ENCODE measurements at places on chromosomes 2 and 18. TPM values are rescaled to one million over a fixed set of nuclear protein-coding genes. Genes with fewer than 3 reads are reported as not detected.

GRCh38 chr2:165058476-165059265 is 103.3 kb upstream of the SLC38A11 start:
- no peak for DNase-seq

- DNase-seq = no peak
These were observed 453.3 kb upstream of the SALL3 start for GRCh38 chr18:78526275-78526674.

DNA sequence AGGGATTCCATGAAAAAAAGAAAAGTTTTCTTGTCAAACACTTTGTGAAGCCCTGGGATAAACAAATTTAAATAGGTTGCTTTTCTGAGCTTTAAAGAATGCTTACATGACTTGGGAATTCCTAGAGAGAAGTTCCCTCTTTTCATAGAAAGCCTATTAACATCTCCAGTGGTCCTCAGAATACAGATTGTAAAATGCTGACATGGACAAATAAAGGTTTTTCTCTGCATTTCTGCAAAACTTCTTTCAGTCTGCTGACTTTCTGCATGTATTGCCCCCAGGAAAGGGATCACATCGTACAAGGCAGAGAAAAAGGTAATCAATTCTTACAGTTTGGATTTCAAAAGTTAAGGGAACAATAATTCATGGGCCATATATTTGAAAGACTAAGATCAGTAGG is 20.6 kb downstream of the ZNF385B start:
- DNase-seq = no peak

DNA sequence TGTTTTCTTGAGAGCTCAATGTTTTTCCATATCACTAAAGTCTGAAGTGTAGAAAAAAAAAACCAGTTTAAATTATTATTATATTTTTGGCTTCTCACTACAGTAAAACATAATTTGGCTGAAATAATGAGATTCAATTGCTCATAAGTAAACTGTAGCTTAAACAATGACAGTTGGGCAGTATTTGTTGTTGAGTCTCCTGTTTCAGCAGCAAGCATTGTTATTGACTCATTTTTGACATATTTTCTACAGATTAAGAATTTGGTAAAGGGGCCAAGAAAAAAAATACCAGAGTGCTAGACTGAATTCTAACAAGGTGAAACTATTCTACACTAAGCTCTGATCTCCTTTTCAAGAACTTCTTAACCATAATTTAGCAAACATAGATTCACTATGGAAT is 2070.4 kb upstream of the CELF4 start:
- no peak for DNase-seq

DNA sequence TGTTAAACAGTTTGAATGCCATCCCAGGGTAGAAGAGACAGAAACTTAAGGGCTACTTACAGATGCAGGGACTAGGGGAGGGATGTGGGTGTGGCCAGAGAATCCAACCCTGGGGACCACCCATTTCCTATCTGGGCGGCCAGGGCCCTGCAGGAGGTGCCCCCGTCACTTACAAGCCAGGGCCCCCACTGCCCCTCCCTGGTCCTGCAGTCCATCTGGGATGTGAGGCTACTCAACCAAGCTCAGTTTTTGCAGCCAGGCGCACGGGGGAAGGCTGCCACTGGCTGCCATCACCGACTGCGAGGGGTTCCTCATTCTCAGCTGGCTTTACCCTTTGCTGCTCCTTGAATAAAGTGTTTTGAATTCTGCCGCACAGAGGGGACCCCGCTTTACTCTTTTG is 42.1 kb downstream of the RRM2 start:
- no peak for DNase-seq

GRCh38 chr18:74139888-74140287 is 7.7 kb downstream of the FBXO15 start:
- no peak for DNase-seq

- DNase-seq = peak; percentile 63
These were observed 868 bp downstream of the INO80D start for GRCh38 chr2:206084870-206085741.

DNA sequence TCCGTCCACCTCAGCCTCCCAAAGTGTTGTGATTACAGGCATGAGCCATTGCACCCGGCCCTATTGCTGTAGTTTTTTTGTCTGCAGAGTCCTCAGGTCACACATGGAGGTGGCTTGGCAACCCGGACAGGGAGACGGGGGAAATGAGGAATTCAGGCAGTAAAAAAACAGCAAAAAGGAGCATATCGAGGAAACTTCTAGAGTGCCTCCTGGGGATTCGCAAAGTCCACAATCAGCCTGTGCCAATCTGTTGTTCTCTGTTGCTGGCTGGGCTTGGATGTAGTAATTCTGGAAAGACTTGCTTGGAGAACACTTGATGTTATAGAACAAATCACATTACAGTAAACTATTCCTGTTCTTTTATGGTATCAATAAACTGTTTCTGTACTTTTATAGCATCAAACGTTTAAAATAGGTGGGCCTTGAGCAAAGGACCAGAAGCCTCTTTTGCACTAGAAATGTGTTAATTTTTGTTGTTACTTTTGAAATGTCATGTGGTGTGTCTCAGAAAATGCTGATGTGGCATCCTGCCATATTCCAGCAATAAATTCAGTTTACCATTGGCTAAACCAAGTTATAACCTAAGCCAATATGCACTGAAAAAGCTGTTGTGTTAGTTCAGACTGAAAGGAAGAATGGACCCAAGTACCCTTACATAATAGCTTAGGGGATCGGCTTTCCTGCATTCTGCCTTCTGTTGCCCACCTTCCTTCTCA is 14.4 kb downstream of the ELAC1 start:
- DNase-seq = no peak

DNA sequence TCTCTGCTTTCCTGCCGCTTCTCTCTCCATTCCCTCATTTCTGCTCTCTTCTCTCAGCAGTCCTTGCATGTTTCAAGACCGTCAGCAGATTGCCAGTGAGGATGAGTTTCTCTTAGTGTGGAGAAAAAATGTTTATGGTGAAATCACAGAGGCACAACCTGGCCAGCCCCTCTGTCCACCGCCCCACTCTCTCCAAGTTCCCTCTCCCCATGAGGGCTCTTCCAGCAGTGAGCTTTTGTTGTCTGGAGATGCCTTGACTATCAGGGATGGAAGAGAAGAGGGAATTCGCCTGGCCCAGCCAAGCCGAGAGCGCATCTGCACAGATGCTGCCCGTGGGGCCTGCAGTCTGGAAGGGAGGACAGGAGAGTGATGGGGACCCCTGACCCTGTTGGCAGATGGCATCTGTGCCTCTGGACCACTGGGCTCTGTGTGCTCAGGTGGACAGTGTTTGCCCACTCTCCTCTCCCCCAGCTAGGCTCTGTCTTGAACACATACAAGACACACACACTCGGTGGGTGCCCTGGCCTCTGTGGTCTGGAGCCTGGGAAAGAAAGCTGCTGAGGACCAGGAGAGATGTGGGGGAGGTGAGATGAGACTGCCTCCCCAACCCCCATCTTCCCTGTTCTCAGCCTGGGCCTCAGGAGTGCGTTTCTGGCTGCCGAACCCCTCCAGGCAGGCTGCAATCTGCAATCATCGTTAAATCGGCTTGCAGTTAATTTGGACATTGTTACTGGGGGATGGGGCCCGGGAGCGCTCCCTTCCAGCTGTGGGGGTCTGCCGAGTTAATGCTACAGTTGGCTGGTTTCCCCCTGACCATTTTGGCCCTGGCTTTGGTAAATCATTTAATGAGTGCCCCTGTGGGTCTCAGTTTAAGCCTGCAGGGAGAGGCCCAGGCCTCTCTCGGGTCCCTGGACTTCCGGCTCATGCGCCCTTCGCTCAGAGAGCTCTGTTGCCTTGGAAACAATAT is 4.5 kb downstream of the ITM2C start:
- DNase-seq = peak; percentile 76

GRCh38 chr2:190600293-190601103 is 48.4 kb upstream of the NAB1 start:
- DNase-seq = no peak

- DNase-seq = no peak
These were observed 701.9 kb upstream of the RAB6C start for GRCh38 chr2:129277585-129277981.

DNA sequence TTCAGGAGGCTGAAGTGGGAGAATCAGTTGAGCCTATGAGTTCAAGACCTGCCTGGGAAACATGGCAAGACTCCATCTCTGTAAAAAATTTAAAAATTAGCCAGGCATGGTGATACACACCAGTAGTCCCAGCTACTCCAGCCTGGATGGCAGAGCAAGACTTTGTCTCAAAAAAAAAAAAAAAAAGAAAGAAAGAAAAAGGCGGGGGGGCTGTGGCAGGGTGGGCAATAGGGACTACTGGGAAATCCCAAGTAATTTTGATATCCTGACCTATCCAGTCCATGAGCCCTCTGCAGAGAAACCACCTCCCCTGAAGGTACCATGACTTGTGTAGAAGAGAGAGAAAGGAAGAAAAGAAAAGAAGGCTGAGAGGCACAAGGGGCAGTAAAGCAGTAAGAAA is 45.3 kb downstream of the ALPK2 start:
- DNase-seq = no peak

DNA sequence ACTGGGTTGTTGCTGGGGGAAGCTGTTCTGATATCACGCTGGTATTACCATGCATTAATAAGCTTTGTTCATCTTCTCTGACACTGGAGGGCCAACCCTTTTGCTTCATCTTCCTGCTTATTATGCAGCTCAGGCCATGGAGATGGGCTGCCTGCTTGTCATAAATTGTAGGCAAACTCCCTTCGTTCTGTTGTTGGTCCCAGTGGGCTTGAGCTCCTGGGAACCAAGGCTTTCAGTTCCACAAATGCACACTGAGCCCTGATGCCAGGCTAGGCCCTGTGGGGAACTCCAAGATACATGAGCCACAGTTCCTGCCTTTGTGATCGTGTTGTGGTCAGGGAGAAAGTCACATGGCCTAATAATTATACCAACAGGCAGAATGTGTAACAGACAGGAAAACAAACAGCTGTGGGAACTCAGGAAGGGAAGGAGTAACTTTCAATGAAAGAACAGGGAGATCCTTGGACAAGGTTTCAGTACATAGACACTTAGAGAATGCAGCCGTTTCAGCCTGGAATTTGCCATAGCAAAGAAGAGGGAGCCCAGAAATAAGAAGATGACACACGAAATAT is 49.0 kb upstream of the BCL2L11 start:
- peak; percentile 43 for DNase-seq

GRCh38 chr2:16396171-16396570 is 269.5 kb downstream of the CYRIA start:
- DNase-seq = no peak

GRCh38 chr18:903701-904100 is 970 bp upstream of the ADCYAP1 start:
- peak; percentile 79 for DNase-seq

DNA sequence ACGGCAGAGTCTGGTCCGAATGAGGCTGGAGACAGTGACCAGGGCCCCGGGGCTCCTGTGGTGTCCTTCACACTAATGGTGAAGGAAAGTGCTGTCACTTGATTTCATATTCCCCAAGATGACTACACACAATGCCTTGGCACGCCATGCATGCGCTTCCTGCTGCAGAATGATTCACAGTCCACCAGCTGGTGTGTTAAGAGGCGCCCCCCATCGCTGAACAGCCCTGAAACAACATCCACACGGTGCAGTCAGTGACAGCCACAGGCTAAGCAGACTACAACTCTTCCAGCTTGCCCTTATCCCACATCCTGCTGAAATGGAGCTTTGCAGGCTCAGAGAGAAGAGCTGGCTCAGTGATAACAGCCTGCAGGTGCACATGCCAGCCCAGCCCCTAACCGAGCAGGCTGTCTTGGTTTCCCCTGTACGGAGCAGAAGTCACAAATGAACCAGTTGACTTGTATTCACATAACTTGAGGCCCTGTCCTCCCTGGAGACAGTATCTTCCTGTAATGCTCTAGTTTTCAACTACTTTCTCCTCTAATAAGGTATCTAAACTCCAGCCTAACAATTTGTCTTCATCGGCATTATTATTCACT is 24.3 kb upstream of the CDH20 start:
- no peak for DNase-seq

DNA sequence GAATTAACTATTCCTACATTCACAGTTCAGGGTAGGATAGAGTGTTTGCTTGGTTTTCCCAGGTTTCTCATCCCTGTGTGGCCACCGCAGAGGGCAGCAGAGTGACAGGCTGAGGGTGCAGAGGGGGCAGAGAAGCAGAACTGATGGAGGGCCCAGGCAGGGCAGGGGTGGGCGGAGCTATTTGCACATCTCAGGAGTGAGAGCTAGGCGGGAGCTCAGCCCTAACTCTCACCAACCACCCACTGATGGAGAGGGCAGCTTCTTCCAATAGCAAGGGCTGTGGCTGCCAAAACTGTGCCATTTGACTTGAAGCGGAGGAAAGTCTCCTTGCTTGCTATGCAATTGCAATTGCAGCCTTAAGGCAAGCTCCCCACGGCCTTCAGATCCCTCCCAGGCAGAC is 12.0 kb upstream of the DARS1 start:
- DNase-seq = peak; percentile 48

DNA sequence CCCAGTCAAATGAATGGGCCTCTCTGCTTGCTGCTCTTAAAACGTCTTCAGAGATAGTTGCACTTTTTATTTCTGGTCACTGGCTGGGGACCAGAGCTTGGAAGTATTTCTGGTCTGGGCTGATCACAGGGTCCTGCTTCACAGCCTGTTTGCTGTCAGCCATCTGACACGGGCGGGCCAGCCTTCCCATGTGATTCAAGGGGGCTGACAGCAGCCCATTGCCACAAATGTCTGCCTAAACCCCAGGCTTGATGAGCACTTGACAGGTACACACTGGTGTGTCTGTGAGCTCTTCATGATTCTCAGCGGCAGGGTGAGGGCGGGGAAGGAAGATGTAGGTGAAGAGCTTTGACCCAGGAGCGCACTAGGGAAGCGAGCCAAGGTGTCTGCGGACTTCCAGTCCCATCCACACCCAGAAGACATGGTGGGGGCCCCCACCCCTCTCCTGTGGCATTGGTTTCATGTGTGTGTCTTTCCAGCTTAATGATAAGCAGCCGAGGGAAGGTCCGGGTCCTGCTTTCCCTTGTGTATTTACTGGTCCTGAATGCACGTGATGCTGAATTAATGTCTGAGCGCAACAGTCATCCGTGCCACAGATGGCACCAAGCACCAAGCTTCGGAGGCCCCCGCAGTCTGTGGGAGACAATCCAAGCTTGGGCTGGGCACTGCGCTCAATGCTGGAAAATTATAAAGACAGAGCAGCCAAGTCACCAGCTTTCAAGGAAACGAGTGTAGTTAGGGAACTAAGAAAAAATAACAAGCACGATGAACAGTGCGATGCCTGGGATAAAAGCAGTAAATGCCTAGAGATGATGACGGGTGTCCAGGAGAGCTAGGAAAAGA is 73.3 kb downstream of the SH3BP4 start:
- no peak for DNase-seq

DNA sequence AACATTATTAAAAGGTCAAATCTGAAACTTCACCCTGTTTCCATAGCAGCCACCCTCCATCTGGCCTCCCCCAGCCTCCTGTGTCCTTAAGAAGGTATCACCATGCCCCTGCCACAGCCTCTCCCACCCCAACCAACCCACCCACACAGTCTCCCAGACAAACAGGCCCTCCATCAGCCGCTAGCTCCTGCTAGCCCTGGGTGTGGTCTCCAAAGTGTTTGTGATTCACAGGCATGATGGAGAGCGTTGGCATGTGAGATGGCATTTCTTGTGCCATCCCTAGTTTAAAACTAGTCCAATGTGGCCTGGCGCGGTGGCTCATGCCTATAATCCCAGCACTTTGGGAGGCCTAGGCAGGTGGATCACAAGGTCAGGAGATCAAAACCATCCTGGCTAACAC is 44.9 kb upstream of the GPR45 start:
- DNase-seq = no peak

Gene NLRC4
- polyA plus RNA-seq = 1.1 TPM

Gene HTR2B
- 0.22 TPM for polyA plus RNA-seq

Gene DSG1
- 15.2 TPM for polyA plus RNA-seq

Gene STRADB
- polyA plus RNA-seq = 39.8 TPM

Gene CROCC2
- polyA plus RNA-seq = 0.11 TPM

Gene DNAJC5G
- polyA plus RNA-seq = not detected

Gene SAG
- 0.13 TPM for polyA plus RNA-seq

Gene ASXL3
- 3.7 TPM for polyA plus RNA-seq

Gene TBR1
- 0.04 TPM for polyA plus RNA-seq

Gene ABHD1
- polyA plus RNA-seq = 0.04 TPM

Data from muscle of leg (tissue), 16 donors.